Vagina (tissue), 2 donors: ENCODE measurements at places on chromosomes 16 and 17.
A peak's percentile ranks its signal among the peaks of the same experiment; 100 is the strongest.

DNA sequence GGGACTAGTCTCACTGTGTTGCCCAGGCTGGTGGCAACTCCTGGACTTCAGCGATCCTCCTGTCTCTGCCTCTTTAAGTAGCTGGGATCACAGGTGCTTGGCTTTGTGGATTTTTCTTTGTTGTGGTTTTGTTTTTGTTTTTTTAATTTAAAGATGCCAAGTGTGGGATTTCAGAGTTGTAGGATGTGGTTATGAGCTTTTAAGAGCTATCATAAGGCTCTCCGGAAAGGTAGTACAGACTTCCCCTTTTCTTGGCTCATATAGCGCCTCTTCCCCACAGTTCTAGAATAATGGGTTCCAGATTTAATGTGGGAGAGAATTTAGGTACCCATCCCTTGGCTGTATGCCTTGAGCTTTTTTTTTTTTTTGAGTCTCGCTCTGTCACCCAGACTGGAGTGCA lies 17.1 kb downstream of the AKAP1 start:
- DNase-seq, result no peak
- no peak overlapping the region for H3K4me3 ChIP-seq
- H3K27ac ChIP-seq, result no peak overlapping the region
- peaks cover 47% of the 10 kb centered on the region for H3K4me1 ChIP-seq
- no peaks in the 10 kb centered on the region for H3K36me3 ChIP-seq

DNA sequence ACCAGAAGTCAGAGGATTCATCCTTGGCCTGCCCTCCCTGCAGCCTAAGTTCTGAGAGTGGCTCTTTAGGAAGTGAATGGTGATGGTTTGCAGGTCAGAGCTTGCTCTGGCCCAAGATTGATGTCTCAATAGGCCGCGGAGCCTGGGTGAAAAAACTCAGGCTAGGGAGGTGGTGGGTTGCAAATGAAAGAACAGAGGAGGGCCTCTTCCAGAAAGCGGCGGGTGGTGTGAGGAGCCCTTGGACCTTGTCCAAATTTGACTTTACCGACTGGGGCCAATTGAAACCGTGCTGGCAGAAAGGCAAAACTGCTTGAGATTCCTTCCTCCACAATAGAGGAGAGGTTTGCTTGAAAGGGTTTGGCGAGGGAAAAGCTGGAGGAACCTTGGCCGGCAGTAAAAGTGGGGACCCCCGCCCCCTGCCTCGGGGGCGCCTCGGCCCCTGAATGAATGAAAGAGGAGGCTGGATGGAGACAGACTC lies 331.3 kb downstream of the SEC14L1 start:
- no peaks in the 10 kb centered on the region for H3K36me3 ChIP-seq
- peaks cover 85% of the 10 kb centered on the region for H3K4me1 ChIP-seq
- H3K27me3 ChIP-seq, result no peaks in the 10 kb centered on the region
- no peak overlapping the region for H3K4me3 ChIP-seq
- H3K27ac ChIP-seq, result peak overlapping the region; percentile 90

GRCh38 chr16:84819644-84820304 lies at the start of gene CRISPLD2:
Gene CRISPLD2, plus strand, starts transcription at chr16:84819985. Its CDS starts 18,511 bp downstream, at chr16:84838496.
- no peak for DNase-seq
- H3K36me3 ChIP-seq, result no peaks in the 10 kb centered on the region

- no peaks in the 10 kb centered on the region for H3K27me3 ChIP-seq
- H3K36me3 ChIP-seq, result no peaks in the 10 kb centered on the region
- peaks cover 5% of the 10 kb centered on the region for H3K4me1 ChIP-seq
Observed at GRCh38 chr16:80717611-80718010, 86.8 kb downstream of the CDYL2 start.

DNA sequence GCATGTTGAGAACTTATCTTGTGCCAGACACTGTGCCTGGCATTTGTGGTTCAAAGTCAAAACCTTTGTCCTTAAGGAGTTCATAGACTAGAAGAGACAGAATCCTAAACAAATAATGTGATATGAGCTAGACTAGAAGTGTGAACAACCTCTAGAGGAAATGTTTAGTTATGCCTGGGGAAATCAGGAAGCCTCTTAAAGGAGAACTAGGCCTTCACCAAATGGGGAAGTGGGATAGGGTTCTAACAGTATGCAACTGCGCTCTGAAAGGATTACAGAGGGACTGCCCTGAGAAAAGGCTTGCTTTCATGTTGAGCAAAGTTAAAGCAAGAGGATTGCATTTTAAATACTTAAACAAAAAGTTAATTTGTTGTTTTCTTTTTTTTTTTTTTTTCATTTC lies 4.9 kb downstream of the RUNDC1 start:
- DNase-seq, result no peak
- H3K27ac ChIP-seq, result no peak overlapping the region
- H3K4me3 ChIP-seq, result no peak overlapping the region
- no peaks in the 10 kb centered on the region for H3K36me3 ChIP-seq

DNA sequence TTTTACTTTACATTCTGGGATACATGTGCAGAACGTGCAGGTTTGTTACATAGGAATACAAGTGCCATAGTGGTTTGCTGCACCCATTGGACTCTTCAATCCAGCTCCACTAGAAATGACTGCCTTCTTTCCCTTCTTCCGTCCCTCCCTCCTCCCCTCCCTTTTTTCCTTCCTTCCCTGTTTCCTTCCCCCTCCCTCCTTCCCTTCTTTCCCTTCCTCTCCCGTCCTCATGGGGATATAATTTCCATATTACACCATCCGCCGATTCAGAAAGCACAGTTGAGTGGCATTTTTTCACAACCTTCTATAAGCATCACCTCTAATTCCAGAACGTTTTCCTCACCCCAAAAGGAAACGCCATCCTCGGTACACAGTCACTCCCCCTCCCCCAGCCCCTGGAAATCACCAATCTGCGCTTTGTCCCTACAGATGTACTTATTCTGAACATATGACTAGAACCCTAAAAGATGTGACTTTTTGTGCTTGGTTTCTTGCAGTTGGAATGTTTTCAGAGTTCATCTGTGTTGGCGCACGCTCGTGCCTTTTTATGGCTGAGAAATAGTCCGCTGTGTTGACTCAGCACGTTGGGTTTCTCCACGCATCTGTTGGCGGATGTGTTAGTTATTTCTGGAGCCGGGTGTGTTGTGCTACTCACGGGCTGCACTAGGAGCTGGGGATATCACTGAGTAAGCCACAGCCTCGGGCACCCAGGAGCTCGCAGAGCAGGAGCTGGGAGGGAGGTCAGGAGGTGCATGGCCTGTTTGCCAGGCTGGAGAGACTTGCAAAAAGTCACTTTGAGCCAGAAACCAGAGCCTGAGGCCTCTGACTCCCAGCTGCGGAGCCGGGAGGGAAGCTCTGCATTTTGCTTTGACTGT lies 336.4 kb downstream of the SEC14L1 start:
- DNase-seq, result no peak
- H3K36me3 ChIP-seq, result peaks cover 3% of the 10 kb centered on the region
- peak overlapping the region; percentile 90 for H3K27ac ChIP-seq
- H3K4me1 ChIP-seq, result peaks cover 100% of the 10 kb centered on the region
- H3K4me3 ChIP-seq, result no peak overlapping the region

- H3K27me3 ChIP-seq, result no peaks in the 10 kb centered on the region
- H3K4me1 ChIP-seq, result peaks cover 31% of the 10 kb centered on the region
- H3K27ac ChIP-seq, result peak within 1 kb of the TSS; percentile 71
- no peak for DNase-seq
- H3K4me3 ChIP-seq, result peak within 1 kb of the TSS; percentile 95
Observed at GRCh38 chr17:45894022-45894784, at the start of gene MAPT. Gene MAPT, plus strand, starts transcription at chr17:45894554. Its CDS starts 67,784 bp downstream, at chr17:45962338.

- no peaks in the 10 kb centered on the region for H3K27me3 ChIP-seq
- H3K36me3 ChIP-seq, result no peaks in the 10 kb centered on the region
- H3K4me1 ChIP-seq, result no peaks in the 10 kb centered on the region
Observed at GRCh38 chr17:9389111-9389527, 186.5 kb downstream of the STX8 start.

DNA sequence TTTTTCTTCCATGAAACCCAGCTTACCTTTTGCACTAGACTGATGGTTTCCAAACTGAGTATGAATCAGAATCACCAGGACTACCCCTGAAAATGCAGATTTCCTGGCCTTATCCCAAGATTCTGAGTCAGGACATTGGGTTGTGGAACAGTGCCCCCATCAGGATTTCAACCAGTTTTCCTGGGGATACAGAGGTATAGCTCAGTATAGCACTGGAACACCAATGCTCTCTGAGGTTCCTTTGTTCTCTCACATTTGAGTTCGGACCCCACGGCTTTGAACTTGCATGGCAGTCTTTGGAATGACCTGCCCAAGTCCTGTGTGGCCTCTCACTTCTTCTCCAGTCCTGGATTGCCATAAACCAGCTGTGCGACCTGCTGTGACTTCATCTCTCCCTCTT lies 12.8 kb upstream of the CCL8 start:
- no peak overlapping the region for H3K27ac ChIP-seq
- H3K36me3 ChIP-seq, result no peaks in the 10 kb centered on the region
- peaks cover 25% of the 10 kb centered on the region for H3K4me1 ChIP-seq
- no peak overlapping the region for H3K4me3 ChIP-seq
